NCI-H2081 (cell line): ENCODE measurements at places on chromosomes 1 and 21.

- no peak for DNase-seq
Measured at GRCh38 chr1:76473591-76473990, 393.7 kb upstream of the ST6GALNAC5 start.

GRCh38 chr21:39587376-39587775 is 25.4 kb upstream of the B3GALT5 start:
- no peak for DNase-seq

GRCh38 chr1:219751870-219752507 is 139.1 kb upstream of the ZC3H11B start:
- DNase-seq: no peak

DNA sequence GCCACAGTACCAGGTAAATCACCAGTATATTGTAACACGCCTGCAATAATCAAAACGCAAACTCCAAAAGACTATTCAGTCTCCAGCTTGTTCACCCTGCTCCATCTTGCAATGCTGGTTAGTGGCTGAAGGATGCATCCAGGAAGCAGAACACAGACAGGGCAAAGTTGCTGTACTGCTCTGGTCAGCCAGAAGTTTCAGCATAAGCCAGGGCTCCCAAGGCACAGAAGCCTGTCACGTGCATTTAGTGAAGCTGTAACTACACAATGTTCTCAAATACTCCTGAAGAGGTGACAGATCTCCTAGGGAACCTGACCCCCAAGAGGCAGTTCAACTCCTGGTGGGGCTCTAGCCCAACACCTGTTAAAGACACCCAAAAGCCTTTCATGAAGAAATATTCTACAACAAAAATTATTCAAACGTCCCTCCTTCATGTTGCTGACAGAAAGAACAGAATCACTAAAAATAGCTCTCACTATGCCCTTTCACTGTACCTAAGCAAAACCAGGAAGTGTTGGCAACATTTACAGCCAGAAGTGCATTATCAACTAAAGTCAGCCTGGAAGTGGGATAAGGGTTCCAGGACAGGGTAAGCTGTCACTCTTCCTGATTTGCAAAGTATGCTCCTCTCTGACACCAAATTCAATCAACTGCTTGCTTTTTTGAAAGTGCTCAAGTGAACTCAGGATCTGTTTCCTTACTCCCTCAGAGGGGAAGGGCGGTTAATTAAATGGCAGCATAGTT is 52.1 kb downstream of the SLC35D1 start:
- DNase-seq: no peak

- no peak for DNase-seq
Measured at GRCh38 chr21:44919913-44920693, 596 bp downstream of the ITGB2 start.

DNA sequence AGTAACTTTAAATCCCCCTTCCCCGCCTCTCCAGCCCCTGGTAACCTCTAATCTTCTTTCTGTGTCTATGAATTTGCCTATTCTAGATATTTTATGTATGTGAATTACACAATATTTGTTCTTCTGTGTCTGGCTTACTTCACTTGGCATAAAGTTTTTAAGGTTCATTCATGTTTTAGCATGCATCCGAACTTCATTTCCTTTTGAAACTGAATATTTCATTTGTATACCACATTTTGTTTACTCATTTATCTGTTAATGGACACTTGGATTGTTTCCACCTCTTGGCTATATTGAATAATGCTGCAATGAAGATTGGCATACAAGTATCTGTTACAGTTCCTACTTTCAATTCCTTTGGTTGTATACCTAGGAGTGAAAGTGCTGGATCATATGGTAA is 205.3 kb downstream of the TM2D1 start:
- no peak for DNase-seq

GRCh38 chr1:26378088-26378878 is 5.7 kb upstream of the ZNF683 start:
- DNase-seq: no peak

DNA sequence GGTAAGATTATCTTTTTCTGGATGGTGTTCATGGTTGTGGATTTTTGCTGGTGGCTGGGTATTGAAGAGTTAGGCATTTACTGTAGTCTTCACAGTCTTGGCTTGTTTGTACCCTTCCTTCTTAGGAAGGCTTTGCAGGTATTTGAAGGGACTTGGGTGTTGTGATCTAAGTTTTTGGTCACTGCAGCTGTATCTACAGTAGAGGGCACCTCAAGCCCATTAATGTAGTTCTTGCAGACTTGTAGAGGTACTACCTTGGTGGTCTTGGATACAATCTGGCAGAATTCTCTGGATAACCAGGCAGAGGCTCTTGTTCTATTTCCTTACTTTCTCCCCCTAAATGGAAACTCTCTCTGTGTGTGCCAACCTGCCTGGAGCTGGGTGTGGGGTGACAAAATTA is 155.8 kb upstream of the BRINP3 start:
- DNase-seq: peak; percentile 1

GRCh38 chr21:28654406-28654805 is 338.3 kb downstream of the LTN1 start:
- no peak for DNase-seq

DNA sequence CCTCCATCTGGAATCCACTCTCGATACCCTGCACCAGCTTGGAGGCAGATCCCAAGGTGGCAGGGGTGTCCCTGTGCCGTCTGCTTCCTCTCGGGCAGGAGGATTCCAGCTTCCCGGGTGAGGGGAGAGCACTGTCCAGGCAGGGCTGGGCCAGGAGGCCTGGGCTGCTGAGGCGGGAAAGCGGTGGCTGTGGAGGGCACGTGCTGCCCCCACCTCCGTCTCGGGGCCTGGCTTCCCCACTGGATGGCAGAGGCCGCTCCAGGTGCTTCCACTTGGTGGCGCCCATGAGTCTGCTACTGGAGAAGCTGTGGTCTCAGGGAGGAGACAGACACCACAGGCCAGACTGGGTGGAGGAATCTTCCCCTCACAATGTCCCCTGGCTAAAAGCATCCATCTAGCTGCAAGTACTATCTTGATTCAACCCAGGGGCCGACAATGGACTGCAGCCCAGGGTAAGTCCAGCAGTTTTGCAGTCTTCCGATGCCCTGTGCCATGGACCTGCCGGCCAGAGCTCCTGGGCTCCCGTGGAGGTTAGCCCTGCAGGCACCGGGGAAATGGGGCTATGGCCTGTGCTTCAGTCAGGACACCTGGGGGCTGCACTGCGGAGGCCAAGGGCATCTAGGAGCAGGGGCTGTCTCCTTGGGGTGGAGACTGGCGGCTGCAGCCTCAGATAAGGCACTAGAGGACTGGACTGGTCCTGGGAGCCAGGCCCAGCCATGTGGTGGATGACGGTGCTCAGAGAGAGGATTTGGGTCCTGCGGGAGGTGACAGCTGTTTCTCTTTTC is 41.3 kb upstream of the EIF4G3 start:
- no peak for DNase-seq

DNA sequence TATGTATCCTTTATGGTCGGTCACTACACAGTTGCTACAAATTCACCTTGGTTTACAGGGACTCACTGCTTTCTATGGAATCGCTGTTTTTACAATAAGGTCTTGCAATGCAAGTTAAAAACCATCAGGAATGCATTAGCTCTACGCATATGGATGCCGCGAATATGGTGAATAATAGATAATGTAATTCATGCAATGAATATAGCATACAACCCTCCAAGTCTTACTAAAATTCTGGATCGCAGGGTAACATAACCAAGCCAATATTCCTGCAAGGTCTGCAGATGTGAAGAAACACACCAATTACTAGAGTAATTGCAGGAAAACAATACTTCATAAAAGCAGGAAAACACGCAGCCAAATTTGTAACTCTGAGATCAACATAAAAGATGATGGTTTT is 75.6 kb upstream of the BACE2 start:
- DNase-seq: no peak

DNA sequence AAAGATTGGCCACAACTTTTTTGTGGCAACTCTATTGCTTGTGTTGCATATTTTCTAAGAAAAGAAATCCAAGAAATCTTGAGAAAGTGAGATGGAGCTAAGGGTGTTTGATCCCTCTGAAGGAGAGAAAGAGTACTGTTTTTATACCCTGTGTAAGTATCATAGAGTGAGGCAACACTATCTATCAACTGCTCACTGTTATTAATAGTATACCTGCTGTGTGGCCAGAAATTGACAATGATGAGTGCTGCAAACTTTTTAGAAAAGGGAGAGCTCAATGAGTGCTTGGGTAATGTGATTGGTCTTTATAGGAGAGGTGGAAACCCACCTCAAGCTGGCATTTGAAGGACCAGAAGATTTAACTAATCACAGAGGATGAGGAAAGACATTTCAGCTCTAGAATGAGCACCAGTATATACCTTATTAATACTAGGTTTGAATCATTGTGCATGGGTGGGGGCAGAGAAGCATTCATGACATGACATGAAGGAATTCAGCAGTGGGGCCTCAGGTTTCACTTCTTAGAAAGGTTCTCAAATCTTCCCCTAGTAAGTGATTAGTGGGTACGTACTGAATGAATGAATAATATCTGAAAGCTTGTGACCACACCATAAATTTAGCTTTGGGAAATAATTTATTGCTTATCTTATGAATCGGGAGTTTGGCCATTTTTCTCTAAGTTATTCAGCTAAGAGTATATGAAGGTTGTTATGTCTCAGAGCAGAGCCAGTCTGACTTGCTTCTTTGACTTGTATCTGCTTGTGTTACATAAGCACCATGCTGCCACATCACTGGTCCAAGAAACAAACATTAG is 169.2 kb upstream of the SGIP1 start:
- no peak for DNase-seq

DNA sequence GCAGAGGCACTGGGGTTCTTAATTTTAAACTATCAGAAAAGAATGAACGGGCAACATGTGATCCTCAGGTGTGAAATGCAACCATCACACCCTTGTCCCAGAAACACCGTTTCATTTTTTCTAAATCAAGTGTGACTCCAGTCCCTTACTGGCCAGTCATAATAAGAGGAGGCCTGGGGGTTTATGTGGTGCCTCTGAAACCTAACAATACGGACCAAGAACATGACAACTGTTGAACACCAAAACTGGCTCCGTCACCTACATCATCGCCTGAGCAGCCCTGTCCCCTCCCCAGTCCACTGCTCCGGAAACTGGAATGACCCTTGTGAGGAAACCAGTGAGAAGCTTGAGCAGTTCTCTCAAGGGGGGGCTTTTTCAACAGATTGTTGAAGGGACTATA is 55.9 kb upstream of the KIF26B start:
- DNase-seq: no peak

DNA sequence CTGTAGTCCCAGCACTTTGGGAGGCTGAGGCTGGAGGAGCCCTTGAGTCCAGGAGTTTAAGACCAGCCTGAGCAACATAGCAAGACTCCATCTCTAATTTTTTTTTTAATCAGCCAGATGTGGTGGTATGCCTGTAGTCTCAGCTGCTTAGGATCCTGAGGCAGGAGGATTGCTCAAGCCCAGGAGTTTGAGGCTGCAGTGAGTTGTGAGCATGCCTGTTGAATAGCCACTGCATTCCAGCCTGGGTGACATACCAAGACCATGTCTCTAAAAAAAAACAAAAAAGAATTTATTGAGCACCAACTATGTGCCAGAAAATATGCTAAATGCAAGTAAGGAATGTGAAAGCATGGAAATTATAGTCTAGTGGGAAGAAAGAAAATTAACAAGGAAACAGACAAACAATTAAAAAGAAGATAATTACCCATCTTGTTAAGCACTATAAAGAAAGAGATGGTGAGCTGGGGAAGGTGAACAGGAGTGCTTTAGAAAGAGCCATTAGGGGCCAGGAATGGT is 104.0 kb upstream of the ZNF678 start:
- no peak for DNase-seq

- peak; percentile 40 for DNase-seq
Measured at GRCh38 chr1:92291372-92291999, 7.3 kb downstream of the GLMN start.

DNA sequence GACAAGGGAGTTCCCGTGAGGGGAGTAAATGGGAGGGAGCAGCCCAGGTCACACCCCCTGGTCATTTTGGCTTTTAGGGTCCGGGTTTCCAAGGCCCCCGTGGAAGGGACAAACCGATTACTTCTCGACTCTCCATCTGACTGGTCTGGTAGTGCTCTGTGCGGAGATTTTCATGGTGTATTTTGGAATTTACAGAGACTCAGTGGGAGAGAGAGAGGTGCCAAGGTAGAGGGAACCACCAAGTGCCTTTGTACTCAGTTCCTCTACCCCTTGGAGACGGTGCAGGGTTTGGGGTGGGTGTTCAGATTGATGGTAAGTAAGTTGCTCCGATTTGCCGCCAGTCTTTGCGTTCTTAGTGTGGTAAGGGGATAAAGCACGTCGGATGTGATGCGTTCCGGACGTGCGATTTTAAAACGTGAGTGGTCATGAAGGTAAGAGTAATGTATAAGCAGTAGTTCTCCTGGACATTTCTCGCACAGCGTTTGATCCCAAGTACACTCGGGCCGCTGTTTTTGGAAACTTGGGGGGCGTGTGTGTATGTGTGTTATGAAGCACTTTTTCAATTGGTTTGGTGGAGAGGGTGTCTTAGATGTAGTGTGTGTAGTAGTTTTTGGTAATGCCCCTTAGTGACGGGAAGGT is 682 bp downstream of the SUCO start:
- peak; percentile 19 for DNase-seq

DNA sequence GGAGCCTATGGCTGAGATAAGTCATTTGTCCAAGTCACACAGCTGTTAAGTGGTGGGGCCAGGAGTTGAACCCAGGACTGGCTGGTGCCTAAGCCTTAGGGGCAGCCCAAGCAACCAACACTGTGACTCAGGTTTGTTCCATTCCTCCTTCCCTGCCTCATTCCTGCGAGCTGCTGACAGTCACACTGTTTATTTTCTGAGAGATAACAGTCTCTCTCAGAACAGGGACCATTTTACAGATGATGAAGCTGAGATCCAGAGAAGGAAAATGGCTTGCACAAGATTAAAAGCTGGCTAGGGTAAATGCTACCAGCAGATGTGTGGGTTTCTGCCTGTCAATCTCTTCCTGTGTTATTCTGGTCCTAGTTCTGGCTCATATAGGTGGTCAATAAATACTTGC is 24.3 kb upstream of the TCEA3 start:
- DNase-seq: no peak

DNA sequence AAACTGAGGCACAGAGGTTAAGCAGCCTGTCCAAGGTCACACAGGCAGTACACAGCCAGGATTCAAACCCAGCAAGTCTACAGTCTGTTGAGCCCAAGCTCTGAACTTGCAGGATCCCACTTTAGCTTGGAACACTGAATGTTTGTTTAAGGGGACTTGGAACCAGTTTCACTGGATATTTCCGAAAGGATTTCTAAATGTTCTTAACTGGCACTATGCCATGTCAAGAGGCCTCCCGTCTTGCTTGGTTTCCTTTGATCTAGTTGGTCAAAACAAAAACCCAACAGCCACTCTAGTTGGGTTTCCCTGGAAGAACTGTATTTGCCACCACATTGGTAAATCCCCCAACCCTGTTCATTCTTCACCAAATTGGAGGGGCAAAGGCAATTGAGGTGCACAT is 317.6 kb upstream of the KAZN start:
- no peak for DNase-seq
